ENCODE measurements at places on chromosomes 6 and 20.

DNA sequence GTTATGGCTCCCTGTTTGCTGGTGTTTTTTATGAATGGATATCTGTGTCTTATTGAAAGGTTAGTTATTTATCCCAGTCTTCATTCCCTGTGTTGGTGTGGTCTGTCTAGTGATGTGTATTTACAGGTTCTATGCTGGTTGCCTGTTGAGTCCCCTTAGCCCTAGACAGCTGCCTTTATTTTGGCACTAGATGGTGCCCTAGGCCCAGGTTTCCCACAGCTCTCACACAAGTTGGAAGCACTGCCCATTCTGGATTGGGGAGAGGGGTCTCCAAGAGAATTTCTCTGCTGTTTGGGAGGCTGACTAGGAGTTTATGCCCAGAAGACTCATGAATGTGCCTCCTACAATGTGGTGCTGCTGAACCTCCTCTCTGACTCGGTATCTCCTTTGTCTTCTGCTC, 12.4 kb downstream of the GRM1 start:
- no peak for DNase-seq

GRCh38 chr6:101465863-101466262, 72.4 kb downstream of the GRIK2 start:
- DNase-seq: no peak

GRCh38 chr6:144279484-144280150, 5.5 kb upstream of the UTRN start:
- DNase-seq: no peak

DNA sequence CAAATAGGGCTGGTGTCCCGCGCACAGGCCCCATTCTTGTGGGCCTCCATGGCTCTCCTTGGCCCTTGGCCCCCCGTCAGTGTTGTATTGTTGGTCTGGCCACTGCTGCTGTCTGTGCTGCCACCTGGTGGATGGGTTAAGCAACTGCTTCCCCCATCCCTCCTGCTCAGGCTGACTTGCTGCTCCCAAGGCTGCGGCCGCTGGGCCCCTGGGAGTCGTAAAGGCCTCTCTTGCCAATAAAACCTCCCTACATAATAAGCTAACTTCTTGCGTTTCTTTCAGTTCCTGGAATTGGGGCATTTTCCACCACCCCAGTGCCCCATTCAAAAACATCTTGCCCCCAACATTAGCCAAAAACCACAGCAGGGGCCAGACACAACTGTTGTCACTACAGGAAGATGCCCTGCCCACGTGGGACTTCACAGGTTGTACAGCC, 27.1 kb downstream of the CD83 start:
- DNase-seq: peak; percentile 65

GRCh38 chr6:46849361-46849690, 56.1 kb downstream of the MEP1A start:
- no peak for DNase-seq

GRCh38 chr6:106168097-106168888, 82.2 kb downstream of the PRDM1 start:
- no peak for DNase-seq

- no peak for DNase-seq
These were observed 49.2 kb downstream of the CBFA2T2 start for GRCh38 chr20:33539129-33539528.

DNA sequence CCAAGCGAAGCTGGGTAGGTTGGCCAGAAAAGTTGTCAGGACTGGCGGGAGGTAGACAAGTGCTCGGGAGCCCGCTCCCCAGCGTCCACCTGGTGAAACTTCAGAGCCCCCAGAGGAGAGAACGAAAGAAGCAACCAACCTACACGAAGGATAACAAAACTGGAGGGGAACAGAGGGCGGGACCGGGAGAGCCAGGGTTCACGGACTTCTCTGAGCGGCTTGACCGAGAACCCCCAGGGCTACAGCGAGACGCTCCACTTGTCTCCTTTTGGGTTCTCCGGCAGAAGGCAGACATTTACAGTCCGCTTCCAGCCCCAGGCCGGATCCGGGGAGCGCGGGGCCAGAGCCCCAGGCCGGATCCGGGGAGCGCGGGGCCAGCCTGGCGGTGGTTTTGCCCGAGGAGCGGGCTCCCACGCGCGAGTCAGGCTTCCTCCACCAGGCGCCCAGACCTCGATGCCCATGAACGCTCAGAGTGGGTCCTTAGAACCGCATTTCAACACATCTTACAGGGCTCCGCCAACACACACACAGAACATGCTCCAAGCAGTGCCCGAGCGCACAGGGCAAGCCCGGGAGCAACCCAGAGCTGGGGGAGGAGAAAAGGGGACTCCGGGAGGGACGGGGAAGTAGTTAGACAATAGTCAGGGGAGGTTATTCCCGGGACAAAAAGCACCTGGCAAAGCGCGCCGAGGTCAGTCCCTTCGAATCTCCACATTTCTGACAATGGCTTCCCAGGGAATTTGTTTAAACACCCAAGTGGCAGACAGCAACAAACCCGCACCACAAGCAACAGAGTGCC, 1.1 kb downstream of the PTPRK start:
- peak; percentile 50 for DNase-seq

Measured in heart left ventricle (tissue), 16 donors.